ENCODE measurements at places on chromosomes 16 and 17.

DNA sequence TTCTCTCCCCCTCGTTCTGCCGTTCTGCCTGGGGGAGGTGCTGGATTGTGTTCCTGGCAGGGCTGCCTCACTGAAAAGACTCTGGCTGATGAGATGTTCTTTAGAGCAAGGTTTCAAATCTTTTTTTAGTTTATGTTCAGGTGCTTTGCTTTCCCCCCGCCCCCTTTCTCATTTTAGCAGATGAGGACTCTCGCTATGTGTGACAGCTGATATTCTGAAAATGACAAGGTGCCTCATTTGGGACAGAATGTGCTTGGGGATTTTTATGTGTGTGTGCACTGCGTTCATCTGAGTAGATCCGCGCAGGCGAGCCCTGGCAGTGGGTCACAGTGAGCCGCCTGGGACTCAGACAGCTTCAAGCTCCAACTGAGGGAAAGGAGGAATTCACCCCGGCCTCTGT lies 205.9 kb downstream of the HS3ST4 start:
- DNase-seq, result no peak

DNA sequence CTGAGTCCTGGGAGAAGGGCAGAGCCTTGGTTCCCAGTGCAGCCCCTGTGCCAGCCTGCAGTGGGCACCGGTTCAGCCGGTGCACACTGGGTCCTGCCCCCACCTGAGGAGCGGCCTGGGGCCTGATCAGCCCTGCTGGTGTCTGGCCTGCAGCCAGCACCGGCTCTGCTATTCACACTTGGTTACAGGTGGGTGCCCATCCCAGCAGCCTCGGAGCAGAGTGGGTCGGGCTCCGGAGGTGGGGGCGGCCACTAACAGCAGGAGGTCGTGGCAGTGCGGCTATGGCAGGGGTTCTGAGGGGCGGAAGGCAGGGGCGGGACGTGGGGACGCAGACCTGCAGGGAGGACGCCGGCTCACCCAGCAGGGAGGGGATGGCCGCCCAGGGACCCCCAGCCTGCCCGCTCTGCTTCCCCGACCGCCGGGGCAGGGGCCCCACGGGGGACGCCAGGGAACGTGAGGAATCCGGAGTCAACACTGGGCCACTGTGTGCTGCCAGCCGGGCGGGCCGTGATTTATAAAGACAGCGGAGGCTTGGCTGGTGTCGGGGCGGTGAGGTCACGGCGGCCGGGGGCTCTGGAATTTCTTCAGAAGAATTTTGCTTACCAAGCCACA lies 20.3 kb downstream of the METRNL start:
- peak; percentile 84 for DNase-seq

GRCh38 chr17:15194859-15195277 lies 70.3 kb downstream of the PMP22 start:
- DNase-seq, result no peak

- no peak for DNase-seq
These were observed 59.6 kb downstream of the HAPSTR1 start for GRCh38 chr16:9151074-9151473.

GRCh38 chr17:45136846-45137560 lies 1.5 kb downstream of the ACBD4 start:
- DNase-seq, result peak; percentile 23

DNA sequence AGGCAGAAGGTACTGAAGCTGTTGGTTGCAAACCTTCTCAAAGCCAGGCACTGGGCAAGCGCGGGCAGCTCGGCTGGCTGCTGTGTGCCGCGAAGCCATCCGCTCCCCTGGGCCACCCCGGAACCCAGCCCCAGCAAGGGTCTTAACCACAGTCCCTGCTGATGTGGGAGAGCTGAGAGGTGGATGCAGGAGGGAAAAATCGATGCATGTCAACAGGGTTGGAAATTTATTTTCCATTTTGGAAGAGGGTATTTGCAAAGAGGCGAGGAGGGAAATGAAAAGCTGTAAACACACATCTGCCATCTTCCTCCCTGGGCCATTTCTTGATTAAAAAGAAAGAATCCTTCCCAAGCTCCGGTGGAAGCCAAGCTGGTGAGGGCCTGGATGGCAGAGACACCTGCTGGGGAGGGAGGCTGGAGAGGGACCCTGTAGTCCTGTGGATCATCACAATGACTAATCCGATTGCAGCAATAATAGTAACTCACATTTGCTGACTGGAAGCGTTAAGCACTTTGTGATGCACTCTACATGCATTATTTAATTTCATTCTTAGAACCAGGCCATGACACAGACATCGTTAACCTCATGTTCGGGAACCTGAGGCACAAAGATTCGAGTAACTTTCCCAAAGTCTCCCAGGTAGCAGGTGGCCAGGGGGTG lies 13.9 kb upstream of the TBX2 start:
- no peak for DNase-seq

DNA sequence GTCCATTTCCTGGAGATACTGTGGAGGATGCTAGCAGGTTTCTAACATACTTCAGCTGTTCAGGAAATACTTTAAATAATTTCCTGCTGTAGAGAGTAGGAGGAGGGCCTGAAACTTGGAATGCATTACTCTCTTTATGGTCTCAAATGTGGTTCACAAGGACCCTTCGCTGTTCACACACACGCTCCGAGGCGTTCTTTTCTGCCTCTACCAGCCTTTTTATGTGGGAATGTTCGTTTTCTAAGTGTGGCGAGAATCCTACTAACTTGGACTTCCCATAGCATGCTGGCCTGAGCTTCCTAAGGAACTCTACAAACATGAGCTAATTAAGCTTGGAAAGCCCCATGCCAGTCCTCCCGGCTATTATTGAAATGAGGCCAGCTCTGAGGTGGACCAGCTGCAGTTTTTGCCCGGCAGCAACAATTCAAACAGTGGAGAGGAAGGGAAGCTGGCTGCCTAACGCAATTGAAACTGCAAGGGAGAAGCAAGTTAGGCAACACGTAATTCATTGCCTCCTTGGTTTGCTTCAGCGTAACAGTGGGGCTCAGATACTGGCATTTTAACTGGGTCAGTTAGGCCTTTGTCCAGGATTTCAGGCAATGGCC lies 18.9 kb downstream of the KPNA2 start:
- peak; percentile 74 for DNase-seq

- peak; percentile 7 for DNase-seq
These were observed 17.4 kb downstream of the ARHGAP27 start for GRCh38 chr17:45414990-45415881.

DNA sequence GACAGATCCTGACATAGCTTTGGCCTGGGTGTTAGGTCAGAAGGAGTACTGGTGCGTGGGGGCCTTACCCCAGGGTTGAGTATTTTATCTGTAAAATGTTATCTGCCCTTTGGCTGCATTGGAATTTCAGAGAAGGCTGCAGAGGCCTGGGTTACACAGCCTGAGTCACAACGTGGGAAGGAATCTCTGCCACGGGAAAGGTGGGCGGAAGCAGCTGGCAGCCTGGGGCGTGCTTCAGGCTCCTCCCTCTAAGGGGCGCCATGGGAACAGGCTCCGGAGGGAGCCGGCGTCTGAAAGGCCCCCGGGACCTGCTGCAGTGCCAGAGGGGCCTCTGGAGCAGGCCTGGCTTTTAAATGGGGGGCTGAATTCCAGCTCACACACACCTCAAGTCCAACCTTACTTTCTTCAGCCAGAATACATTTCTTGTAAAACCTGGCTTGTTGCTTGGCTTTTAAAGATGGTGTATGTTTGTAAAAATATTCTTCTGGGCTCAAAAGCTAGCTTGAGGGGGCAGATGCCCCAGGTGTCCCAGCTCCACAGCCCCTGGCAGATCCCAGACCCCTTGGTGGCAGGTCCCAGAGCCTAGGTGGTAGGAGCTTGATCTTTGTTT lies 142.2 kb downstream of the RAB11FIP4 start:
- no peak for DNase-seq

DNA sequence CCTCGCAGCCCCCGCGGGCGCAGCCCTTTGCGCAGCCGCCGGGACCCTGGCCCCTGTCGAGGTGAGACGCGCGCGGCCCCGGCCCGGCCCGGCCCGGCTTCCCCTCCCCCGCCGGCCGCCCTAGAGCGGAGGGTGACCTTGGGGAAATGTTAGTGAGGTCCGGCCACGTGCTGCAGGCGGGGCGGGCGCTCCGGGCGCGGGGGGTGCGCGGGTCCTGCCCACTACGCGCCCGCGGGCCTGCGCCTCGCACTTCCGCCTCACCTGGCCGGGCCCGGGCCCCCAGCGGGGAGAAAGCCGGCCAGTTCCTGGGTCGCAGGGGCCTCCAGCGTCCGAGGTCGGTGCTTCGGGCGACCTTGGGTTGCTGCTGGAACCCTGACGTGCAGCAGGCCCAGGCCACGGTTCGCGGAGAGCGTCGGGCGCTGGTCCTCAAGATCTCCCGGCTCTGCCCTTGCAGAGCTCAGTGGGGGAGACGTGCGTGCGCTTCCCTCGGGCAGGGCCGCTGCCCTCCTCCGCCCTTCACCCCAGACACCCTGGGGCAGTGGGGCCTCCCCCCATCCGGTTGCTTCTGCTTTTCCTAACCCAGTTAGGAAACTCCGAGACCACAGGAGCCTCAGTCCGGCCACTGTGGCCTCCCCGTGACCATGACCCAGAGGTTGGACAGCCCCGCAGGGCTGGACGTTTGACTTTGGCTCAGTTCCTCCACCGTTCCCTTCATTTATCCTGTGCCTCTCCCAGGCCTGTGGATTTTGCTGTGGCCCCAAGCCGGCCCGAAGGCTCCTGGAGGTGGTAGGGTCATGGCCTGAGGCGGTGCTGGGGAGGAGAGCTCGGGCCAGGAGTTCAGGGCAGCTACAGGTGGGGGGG lies 791 bp downstream of the MCRIP2 start:
- DNase-seq, result no peak

DNA sequence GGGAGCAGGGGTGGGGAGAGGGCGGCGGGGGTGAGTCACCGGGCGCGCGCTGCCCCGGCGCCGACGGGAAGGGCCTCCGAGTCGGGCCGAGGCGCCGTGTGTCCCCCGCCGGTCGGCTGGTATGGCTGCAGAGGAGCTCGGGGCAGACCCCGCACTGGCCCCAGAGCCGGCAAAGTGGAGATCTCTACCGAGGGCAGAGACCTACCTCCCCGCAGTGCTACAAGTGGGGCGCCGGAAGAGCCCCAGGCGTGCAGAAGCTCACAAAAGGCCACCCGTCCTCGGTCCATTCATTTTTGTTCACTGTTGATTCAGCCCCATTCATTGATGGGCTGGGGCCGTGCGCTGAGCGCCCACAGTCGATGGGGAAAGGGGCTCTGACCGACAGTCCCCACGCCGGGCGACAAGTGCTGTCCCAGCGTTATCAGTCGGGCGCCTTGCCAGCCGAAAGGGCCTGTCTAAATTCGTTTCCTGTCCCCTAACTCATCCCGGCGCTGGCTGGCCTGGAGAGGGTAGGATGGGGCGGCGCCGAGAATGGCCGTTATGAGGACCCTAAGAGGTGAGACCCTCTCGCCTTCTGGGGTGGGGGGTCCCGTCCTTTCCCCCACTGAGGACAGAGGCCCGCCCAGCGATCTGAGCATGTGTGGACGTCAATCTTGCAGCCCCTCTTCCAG lies 709 bp upstream of the ENO3 start:
- peak; percentile 55 for DNase-seq

DNA sequence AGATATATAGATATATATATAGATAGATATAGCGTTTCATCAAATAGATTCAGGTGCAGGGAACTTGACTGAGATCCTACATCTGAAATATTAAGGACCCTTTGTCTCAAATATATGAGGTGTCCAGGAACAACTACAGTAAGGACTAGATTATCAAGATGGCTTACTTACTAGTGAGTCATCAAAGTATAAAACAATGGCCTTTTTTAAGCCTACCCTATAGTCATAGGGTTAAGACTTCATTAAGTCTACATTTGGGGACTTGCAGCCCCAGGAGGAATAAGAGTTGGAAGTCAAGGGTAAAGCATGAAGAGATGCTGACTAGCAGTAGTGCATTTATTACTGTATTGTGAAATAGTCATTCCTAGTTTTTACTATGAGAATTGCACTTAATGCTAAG lies 1023.4 kb downstream of the CDH11 start:
- DNase-seq, result no peak

DNA sequence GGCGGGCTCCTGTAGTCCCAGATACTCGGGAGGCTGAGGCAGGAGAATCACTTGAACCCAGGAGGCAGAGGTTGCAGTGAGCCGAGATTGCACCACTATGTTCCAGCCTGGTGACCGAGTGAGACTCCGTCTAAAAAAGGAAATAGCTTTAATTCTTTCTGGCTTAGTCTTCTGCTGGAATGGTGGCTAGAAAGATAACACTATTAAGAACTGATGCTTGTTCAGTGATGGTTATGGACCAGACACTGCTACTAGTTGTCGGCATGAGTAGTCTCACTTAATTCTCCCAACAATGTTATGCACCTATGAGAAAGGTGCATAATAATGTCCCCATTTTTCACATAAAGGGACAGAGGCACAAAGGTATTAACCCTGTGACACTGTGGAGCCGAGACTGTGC lies 188.7 kb downstream of the HS3ST3A1 start:
- no peak for DNase-seq

DNA sequence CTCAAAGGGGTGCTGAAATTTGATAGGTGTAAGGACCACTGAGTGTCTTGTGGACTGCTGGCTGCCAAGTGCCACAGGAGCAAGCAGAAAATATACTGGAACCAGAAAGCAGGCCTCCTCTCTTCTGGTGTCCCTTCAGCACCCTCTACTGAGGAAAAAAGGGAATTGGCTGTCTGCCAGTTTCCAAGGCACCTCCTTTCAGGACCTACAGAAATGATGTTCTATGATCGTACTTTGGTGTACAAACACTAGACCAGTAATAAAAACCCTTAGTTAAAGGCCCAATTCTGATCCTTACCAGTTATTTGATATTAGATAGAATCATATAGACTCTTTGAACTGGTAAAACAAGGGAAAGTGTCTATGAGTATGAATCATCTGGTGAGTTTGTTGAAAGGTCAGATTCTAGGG lies 35.8 kb upstream of the BCAS3 start:
- peak; percentile 64 for DNase-seq

GRCh38 chr16:67372664-67373063 lies 20.6 kb downstream of the TPPP3 start:
- DNase-seq, result no peak

- peak; percentile 69 for DNase-seq
These were observed 102.5 kb downstream of the MRM1 start for GRCh38 chr17:36703860-36704266.

- peak; percentile 35 for DNase-seq
These were observed 714.3 kb downstream of the WWOX start for GRCh38 chr16:78813661-78814311.

DNA sequence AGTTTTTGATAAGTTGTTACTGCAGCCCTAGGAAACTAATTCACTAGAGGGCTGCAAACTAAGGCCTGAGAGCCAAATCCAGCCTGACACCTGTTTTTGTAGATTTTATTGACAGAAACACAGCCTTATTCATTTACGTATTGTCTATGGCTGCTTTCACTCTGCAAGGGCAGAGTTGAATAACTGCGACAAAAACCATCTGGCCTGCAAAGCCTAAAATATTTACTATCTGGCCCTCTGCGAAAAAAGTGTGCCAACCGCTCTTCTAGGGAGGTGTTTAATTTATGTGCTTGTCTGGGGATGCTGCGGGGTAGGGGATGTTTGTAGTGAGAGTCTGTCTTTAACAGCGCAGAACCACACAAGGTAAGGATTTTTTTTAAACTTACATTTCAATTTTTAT lies 165.0 kb upstream of the RBFOX1 start:
- DNase-seq, result no peak

- no peak for DNase-seq
These were observed 9.5 kb downstream of the XPO6 start for GRCh38 chr16:28202147-28202746.

Data from right hindlimb (tissue), 1 donor.